Bone marrow (tissue), 2 donors: ENCODE measurements at places on chromosomes 16 and 17.

- no peak for DNase-seq
Measured at GRCh38 chr16:72234387-72234786, 62.4 kb upstream of the PMFBP1 start.

- DNase-seq: no peak
Measured at GRCh38 chr16:87499189-87499486, 6.3 kb upstream of the ZCCHC14 start.

- peak; percentile 71 for DNase-seq
Measured at GRCh38 chr17:74742153-74742515, 5.1 kb downstream of the RAB37 start.

- DNase-seq: no peak
Measured at GRCh38 chr17:6444571-6445335, 498 bp downstream of the PIMREG start.

DNA sequence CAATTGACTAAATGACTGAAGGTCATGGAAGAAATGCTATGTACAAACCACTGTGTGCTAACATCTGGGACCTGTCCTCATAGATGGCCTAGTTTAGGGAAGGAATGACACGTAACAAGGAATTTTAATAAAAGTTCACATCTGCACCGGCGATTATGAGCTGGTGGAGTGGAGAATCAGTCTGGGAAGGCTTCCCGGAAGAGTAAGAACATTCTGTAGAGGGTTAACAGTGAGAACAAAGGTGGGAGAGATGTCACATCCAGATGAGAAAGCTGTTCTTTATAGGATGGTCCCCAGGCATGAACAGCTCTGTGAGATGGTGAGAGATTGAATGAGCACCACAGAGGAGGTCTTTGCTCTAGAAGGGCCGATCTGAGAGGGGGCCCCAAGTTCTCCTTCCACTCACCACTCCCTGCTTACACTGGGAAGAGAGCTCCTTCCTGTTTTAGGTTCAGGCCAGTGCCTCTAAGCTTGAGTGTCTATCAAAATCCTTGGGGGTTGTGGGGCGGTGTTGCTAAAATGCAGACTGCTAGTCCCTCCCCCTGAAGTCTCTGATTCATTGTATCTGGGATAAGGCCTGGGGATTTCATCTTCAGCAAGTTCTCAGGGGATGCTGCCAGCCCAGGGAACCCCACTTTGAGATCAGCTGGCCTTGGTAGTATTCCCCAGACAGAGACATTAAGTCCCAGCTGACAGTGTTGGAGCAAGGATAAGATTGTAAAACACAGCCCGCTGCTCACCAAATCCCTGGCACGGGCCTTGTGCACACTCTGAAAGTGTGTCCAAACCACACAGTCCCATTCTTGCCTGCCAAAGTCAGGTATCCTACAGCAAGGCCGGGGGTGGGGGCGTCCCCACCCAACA lies 294.7 kb upstream of the MAF start:
- no peak for DNase-seq

DNA sequence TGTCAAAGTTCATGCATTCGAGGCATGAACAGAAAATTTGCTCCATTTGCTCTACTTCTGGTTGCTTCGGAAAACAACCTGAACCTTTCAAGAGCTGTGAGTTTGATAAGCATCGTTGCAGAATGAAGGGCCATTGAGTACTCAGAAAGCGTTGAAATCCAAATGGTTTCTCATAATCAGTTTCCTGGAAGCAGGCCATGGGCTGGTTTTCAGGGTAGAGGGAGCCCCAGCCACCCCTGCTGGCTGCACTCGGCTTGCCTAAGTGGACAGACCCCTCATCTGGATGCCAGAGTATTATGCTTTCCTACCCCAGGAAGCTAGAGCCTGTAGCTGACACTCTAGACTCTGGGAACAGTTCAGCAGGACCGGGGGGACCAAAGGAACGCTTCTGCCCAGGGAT lies 24.4 kb downstream of the SCNN1G start:
- DNase-seq: no peak

DNA sequence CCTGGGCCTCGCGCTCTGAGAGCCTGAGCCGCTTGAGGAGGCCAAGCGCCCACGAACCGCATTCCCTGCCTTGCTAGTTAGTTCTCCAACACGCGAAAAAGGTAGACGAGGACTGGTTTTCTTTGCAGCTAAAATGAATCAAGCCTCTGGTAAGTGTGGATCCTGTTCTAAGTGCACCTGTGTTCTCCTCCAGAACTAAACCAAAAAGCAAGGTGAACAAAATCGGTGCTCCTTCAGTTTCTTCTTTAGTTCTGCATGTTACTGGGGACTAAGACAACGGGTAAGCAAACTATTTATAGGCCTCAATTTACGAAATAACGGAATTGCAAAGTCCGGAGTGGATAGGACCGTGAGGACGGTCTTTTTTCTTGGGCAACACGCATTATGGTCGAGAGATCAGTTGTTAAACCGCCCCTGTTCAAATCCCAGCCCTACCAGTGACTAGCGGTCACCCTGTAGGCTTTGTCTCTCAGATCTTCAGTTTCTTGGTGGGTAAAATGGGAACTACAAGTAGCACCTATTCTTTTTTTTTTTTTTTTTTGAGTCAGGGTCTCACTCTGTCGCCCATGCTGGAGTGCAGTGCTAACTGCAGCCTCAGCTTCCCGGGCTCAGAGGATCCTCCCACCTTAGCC lies 993 bp upstream of the ANKRD11 start:
- DNase-seq: no peak

DNA sequence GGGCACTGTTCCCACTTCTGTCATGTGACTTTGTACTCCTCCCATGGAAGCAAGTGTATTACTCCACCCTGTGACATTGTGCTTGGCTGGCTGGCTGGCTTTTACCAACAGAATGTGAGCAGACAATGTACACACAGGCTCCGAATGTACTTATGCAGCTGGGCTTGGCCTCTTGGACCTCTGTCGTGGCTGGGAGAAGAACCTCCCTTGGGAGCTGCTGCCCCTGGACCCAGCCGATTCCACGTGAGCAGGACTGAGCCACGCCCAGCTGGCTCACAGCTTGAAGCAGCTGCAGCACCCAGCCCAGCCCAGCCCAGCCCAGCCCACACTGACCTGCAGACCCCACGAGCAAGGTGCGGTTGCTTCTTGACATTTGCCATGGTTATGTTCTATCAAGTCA lies 177.5 kb downstream of the RBFOX3 start:
- DNase-seq: no peak

DNA sequence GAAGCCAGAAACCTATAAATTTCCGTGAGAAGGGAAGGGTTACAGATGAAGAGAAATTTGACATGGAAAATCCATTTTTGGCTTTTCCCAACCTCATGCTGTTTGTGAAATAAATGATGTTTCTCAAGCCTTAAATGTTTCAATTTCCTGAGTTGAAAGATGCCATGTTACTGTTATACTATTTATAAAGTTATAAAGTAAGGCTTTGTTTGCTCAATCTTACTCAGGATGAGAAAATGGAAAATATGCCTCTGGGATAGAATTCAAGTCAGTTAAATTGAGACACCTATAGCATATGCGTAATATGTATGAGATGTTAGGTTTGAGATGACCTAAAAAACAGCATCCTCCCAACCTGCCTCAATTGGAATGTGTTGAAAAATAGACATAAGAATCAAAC lies 19.9 kb upstream of the FAM20A start:
- DNase-seq: no peak

- no peak for DNase-seq
Measured at GRCh38 chr17:64323774-64324173, 60.7 kb upstream of the TEX2 start.

DNA sequence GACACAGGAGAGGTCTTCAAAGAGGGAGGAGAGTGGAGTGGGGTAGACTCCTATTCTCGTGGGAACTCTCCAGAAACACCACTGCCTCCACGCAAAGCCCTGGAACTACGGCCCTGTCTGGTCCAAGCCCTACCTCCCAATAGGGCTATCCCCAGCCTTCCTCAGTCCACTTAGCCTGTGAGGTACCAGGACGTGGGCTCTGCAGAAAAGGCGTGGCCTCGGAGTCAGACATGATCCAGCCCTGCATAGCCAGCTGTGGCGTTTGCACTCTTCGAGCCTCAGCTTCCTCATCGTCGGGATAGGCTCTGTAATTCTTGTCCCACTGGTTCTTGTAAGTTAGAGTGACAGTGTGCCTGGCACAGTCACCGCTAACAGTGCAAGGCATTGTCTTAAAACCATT lies 13.8 kb downstream of the ENDOV start:
- DNase-seq: no peak

GRCh38 chr16:84371553-84371865 lies 3.2 kb downstream of the ATP2C2 start:
- DNase-seq: no peak

GRCh38 chr17:44604116-44604761 lies 47.0 kb downstream of the FZD2 start:
- DNase-seq: no peak

DNA sequence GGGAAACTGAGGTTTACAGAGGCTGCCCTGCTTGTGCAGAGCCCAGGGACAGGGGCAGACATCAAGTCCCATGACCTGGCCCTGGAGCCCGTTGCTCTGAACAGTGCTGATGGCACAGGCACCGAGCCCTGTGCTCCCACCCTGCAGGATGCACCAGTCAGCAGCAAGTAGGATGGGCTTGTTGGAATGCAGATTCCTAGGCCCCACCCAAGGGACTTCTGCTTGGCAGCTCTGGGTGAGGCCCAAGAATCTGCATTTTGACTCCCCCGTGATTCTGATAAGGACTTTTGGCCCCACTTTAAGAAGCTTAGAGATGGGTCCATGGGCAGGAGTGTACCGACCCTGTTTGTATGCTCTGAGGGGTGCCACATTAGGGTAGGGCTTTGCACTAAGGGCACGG lies 23.3 kb downstream of the LASP1 start:
- no peak for DNase-seq

DNA sequence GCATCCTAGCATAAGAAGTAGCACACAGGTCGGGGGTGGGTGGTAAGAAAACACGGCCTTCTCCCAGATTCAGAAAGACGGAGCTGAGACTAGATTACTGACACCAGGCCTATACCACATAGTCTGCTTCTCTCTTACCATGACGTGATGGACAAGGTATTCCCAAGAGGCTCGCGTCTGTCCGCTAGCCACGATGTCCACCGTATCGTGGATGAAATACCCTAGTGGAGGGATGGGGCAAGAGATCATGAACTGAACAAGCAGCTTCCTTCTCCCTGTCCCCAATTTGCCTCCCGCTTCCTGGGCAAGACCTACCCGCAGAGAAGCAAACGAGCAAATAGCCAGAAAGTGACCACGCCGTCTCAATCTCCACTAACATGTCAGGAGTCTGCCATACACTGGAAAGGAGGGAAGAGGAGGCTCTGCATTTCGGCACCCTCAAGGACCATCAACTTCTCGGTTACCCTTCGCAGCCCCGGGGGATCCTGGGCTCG lies 820 bp downstream of the TLCD1 start:
- no peak for DNase-seq

DNA sequence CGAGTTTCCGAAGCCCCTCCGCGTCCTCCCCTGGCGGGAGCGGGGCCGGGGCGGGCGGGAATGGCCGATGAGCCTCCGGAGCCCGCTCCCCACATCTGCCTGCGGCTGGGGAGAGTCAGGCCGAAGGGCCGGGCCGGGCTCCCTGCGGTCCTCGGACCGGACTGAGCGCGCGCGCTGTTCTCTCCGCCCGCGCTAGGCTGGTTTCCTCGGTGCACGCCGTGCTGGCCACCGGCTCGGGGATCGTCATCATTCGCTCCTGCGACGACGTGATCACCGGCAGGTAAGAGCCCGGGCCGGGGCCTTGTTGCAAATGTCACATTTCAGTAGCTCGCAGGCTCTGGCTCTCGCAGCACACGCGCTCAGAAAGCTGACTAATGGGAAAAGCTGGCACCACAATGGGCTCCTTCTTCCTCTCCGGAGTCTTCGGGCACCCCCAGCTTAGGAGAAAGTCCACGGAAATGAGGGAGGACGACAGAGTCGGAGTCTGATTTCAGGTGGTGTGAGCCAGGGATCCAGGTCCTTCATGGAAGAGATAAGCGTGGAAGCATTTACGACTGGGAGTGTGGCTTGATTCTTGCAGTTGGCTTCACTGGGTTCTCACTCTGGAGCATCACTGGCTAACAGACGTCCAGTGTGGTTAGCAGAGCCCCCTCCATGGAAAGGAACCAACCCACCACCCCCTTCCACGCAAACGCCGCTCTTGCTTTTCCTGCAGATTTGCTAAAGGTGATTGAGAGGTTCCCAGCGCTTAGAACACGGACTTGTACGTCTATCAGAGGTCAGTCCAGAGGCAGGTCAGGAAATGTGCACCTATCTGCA lies 715 bp downstream of the TLCD3A start:
- no peak for DNase-seq

DNA sequence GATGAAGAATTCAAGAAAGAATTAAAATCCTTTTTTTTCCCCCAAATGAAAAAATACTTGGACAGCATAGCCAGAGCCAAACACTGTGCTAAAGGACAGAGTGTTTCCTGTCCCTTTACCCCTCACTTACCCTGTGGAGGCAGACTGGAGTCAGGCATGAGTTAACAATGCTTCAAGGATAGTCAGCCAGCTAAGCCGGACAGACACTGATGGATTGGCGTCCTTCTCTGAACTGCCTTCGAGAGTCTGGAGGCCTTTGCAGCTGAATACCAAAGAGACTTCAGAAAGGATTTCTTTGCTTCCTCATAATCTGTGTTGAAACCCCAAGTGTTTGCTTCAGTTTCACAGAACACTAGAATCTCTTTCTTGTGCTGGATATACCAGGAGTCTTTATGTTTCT lies 4.6 kb downstream of the METTL9 start:
- DNase-seq: no peak

- no peak for DNase-seq
Measured at GRCh38 chr17:76982408-76983074, 114.3 kb downstream of the MGAT5B start.

- no peak for DNase-seq
Measured at GRCh38 chr17:27315796-27316465, 22.0 kb downstream of the WSB1 start.

- DNase-seq: no peak
Measured at GRCh38 chr16:23371368-23371767, 69.3 kb downstream of the SCNN1B start.

- DNase-seq: no peak
Measured at GRCh38 chr16:69768666-69769065, 6.5 kb downstream of the WWP2 start.

- DNase-seq: no peak
Measured at GRCh38 chr16:57273359-57273758, 11.1 kb downstream of the PLLP start.
